ENCODE measurements at places on chromosomes 13 and 19.

- DNase-seq, result no peak
These were observed 1.3 kb downstream of the PGLYRP1 start for GRCh38 chr19:46021531-46022041.

DNA sequence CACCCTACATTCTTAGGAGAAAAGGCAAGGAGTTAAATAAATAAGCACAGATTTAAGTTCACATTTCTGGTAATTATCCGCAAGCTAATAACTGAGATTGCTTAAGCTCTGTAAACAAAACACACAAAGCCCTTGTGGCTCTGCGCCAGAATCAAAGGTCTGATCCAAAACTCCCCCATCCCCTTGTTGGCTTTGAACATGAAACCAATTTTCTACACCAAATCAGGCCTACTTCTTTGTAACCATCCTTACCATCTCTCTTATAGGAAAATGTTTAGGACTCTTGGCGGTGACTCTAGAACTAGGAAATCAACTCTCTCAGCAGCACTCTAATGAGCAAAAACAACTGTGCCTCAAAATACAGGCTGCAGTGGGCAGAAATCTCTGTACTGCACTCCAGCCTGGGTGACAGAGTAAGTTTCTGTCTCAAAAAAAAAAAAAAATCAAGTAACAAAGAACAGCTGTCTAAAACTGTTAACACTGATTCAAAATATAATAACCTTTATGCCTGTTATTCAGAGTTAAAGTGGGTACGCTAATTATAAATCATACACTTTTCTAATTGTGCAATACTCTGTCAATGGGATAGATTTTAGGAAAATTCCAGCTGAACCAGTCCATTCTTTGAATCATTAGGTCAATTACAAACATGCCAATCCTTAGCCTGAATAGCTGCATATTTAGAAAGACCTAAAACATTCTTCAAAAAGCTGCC is 25.8 kb downstream of the ABCC4 start:
- DNase-seq, result no peak

- peak; percentile 25 for DNase-seq
These were observed 4.8 kb upstream of the MYH14 start for GRCh38 chr19:50198431-50199258.

- no peak for DNase-seq
These were observed 7.8 kb upstream of the DGKH start for GRCh38 chr13:42040730-42041010.

GRCh38 chr13:30392681-30393045 is 29.6 kb upstream of the UBE2L5 start:
- no peak for DNase-seq

GRCh38 chr19:54439174-54439851 is 9.7 kb upstream of the LENG8 start:
- no peak for DNase-seq
